Lung (tissue), 17 donors: ENCODE measurements at places on chromosomes 1 and 21. TPM values are rescaled to one million over a fixed set of nuclear protein-coding genes. Genes with fewer than 3 reads are reported as not detected.

ANKRD45 gene
- total RNA-seq: 7.6 TPM

CD1D gene
- total RNA-seq: 3.5 TPM

KIF2C gene
- 1.5 TPM for total RNA-seq

ATP5PO gene
- total RNA-seq: 150 TPM

OR2L5 gene
- total RNA-seq: not detected

KLHDC7A gene
- 1.3 TPM for total RNA-seq

TFF3 gene
- 23.9 TPM for total RNA-seq

TTC34 gene
- total RNA-seq: 3.3 TPM

CKS1B gene
- 22.3 TPM for total RNA-seq

CELA2B gene
- 1.3 TPM for total RNA-seq

HSD17B7 gene
- total RNA-seq: 38.5 TPM

PCP4L1 gene
- 3.6 TPM for total RNA-seq

WDR64 gene
- not detected for total RNA-seq

ABCG1 gene
- total RNA-seq: 36.4 TPM

SLC44A3 gene
- total RNA-seq: 13.8 TPM

PYHIN1 gene
- total RNA-seq: 2.4 TPM

- no peak for DNase-seq
Measured at GRCh38 chr1:23720256-23720995, 22.8 kb upstream of the ELOA start.

- DNase-seq: peak; percentile 33
Measured at GRCh38 chr1:9615316-9616063, 26.8 kb downstream of the TMEM201 start.

DNA sequence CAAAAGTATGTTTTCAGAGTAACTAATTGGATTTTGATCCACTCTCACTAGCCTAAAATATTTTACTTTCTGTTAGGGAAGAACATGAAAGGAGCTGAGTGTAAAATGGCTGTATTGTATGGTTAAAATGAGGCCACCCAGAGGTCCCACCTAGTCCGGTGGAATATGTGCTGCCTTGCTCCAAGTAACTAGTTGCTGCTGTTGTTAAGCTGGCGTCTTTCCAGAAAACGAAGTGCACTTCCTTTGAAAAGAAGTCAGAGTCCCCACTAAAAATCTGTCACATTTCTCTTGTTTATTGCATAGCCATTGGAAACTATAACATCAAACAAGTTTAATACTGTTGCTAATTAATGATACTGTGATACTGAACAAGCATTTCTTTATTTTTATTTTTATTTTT lies 3.2 kb downstream of the SLC25A33 start:
- peak; percentile 90 for DNase-seq

DNA sequence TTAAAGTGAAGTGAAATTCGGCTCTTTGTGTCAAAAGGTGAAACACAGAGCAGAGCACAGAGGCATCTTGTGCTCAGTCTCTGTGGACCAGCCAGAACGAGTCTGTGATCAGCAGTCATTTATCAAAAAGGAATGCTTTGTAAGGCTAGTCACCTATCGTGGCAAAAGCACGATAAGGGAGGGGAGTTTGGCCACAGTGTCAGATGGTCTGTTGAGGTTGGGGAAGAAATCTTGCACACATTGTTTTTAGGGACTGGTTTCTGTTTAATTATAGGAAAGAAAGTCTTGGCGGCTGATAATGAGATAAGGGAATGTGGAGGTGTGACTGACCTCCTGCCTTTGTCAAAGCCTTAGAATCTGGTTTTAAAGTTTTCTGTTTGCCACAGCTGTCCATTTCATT lies 58.2 kb upstream of the KIAA1614 start:
- no peak for DNase-seq

- DNase-seq: no peak
Measured at GRCh38 chr1:116766616-116767469, 12.6 kb downstream of the CD2 start.

DNA sequence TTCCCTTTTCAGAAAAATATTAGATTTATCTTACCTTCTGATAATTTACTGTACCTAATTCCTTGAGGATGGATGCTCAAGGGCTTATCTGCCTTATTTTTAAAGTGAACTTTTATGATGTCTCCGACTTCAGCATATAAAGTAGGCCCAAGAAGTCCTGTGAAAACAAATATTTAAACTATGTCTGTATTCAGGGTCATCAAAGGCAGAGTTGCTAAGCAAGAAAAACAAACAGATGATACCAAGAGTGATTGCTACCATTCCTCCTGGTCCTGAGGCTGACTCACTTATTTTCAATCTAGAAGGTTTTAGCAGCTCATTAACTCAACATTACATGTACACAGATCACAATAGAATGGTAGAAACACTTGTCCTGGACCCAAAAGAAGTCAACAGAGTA lies 14.1 kb downstream of the F5 start:
- DNase-seq: no peak

DNA sequence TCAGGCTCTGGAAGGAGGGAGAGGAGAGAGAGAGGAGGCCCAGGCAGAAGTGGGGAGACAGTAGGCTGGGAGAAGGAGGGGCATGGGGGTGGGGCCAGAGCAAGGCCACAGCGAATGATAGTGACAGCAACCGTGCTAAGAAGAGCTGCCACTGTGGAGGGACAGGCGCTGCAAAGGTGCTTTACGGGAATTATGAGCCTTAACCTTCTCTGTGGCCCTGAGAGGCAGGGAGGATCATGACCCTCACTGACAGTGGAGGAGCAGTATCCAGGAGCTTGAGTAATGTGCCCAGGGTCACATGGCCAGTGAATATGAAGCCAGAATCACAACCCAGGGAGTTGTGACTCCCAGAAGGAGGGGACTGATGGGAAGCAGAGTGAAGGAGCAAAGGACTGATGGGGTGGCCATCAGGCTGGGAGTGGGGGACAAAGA lies 53.4 kb upstream of the RPL11 start:
- DNase-seq: no peak

GRCh38 chr1:156257711-156258110 lies 9.9 kb upstream of the PAQR6 start:
- DNase-seq: no peak

DNA sequence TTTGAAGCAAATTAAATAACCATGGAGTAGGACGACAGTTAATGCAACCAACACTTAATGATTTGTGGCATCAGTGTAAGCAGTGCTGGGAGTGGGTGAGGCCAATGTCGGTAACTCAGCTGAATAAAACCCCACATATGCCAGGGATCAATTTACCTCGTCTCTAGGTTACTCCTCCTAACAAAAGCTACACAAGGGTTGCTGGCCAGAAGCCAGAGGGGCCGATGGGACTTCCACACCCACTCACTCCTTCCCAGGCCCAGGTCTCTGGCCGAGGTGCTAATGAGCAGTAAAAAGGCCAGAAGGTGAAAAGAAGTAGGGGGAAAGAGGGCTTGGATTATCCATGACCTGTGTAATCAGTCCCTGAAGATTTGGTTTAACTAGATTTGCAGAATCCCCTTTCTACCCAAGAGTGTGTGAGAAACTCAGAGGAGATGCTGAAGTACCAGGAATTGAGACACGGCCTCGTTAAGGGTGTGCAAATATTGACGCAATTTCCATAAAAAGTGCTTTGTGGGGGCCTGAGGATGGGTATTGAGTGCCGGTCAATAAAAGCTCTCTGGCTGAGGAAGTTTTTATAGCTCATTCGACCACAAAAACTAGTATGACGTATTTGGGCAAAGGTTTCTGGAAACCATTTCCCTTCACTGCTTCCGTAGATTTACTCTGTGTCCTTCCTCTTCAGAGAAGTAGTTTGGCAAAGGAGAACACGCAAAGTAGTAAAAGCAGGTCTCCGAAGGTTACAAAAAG lies 145.5 kb downstream of the TBX15 start:
- peak; percentile 50 for DNase-seq

- DNase-seq: peak; percentile 88
Measured at GRCh38 chr1:11691302-11691914, at the start of gene DRAXIN. TSS of gene DRAXIN (plus strand) at chr1:11691710. CDS start at chr1:11706259, 14,549 bp downstream.

- peak; percentile 8 for DNase-seq
Measured at GRCh38 chr21:37915941-37916309, 332 bp downstream of the KCNJ6 start.

DNA sequence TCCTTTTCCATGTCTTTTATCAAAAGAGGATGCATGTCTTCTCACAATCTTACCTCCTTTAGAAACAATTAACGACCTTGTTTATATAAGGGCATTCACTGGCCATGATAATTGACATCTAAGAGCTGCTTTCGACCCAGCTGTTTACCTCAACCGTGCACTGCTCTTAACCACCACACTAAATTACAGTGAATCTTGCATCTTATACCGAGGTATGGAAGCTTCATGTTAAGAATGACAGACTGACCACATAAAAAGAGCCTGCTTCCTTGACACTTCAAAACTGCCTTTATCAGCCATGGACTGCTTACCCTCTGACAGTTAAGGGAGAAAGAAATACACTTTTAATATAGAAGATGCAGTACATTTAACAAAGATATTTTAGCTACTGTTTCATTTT lies 301.7 kb upstream of the LYPLAL1 start:
- DNase-seq: no peak

DNA sequence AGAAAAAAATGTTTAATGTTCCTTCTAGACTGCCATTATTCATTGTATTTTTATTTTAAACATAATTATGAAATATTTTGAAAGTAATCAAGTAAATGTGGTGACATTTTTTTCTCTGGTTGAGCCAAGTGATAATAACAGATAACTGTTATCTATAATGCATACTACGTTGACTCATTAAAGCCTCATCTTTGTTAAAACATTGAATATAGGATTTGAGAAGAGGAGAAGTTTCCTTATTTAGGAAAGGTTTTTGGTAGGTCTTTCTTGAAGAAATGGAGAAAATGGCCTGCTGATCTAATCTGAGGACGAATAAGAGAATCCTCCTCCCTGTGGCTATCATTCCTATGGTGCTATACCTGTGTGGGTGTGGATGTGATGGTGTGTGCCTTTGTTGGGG lies 89.0 kb downstream of the NFIA start:
- DNase-seq: no peak

GRCh38 chr21:46357684-46358425 lies 33.9 kb downstream of the PCNT start:
- DNase-seq: no peak

- DNase-seq: no peak
Measured at GRCh38 chr1:211761400-211761799, 69.2 kb downstream of the LPGAT1 start.

DNA sequence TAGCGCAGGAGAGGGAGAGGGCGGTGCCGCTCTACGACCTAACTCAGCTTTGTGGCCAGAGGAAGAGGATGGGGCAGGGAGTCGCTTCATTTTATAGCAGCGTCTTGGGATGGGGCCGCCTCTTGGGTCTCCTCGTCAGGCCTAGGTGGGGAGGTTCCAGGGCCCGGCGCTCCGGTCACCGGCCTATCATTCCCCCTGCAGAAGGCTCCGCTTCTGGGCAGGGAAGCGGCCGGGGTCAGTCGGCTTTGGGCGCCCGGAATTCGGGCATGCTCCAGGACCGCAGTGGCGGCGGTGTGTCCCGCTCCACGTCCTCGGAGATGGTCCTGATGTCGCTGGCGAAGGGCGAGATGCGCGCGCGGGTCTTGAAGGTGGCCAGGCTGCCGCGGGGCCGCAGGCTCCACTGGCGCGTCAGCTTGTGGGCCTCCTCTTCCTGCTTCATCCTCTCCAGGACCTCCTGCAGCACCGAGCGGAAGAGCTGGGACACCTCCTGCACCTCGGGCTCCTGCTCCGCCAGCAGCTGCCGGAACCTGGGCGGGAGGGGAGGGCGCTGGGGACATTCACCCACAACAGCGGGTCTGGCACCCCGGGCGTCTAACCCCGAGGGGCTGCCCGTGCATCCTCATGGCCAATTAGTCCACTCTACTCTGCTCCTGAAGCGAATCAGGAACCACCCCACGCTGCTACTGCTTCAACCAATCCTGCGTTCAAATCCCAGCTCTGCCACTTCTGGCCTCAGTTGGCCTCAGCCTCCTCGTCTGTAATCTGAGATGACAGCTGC lies 13.0 kb downstream of the RD3 start:
- DNase-seq: no peak

- DNase-seq: no peak
Measured at GRCh38 chr1:203172184-203173010, 3.2 kb downstream of the MYBPH start.

GRCh38 chr1:24886241-24886640 lies 43.8 kb downstream of the RUNX3 start:
- no peak for DNase-seq

DNA sequence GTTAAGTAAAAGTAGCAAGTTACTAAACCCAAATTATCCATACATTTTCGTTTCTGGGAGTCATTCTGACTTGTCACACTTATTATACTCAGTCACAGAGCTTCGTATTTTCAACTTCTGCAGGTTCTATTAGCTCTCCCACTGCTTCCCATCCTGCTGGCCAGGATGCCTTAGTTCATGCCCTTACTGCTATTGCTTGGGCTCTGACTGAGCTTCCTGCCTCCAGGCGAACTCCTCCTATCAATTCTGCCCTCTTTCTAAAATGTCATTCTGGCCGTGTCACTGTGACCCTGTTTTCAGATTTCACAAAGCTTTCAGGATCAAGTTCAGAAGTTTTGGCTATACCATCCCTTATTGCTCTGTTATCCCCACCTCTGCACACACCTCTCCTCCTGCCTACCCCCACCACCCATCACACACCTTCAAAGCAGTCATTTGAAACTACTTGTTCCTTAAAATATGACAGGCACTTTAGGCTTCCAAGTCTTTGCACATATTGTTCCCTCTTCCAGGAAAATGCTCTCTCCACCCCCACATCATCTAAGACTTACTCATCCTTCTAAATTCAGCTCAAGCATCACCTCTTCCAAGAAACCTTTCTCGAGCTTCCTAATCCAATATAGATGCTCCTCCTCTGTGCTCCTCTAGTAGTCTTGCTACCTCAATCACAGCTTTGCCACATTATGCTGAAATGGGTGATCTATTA lies 278.0 kb downstream of the BRINP2 start:
- DNase-seq: no peak

DNA sequence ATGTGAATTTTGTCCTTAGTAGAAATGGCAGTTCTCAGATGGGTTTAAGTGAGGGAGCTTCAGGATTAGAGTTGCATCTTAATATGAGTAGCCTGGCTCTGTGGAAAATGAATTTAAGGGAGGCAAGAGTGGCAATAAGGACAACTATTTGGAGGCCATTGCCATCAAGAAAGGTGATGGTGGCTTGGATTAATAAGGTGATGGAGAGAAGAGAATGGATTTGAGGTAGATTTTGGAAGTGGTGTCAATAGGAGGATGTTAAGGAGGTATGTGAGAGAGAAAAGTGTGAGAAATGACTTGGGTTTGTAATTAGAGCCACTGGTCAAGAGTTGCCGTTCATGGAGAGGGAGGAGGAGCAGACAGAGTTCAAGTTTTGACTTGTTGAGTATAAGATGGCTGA lies 16.3 kb downstream of the CLIC4 start:
- DNase-seq: no peak

GRCh38 chr21:26954662-26955121 lies 12.2 kb downstream of the ADAMTS5 start:
- no peak for DNase-seq

- DNase-seq: no peak
Measured at GRCh38 chr1:13620825-13621224, 37.2 kb downstream of the PDPN start.
